ENCODE measurements at places on chromosomes 7 and 10.

- DNase-seq = no peak
Measured at GRCh38 chr7:114799628-114800028, 122.3 kb upstream of the MDFIC start.

- no peak for DNase-seq
Measured at GRCh38 chr10:1360011-1360557, 303.9 kb downstream of the WDR37 start.

DNA sequence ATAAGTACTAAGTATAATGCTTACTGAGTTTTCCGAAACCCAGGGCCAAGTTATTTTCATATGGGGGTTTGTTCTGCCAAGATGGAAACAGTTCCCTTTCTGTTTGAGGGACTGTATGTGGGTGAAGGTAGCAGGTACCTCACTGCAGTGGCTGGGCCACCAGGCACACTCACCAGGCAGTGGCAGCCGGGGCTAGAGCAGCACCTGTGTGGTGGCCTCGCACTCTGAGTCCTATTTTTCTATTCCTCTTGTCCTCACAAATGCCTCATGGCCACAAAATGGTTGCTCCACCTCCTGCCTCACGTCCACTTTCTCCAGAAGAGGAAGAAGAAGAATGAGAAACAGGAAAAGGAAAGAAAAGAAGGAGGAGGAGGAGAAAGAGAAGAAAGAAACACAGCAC lies 167.3 kb upstream of the SHH start:
- DNase-seq = no peak

GRCh38 chr10:1462994-1463633 lies 274.2 kb downstream of the ADARB2 start:
- DNase-seq = no peak

DNA sequence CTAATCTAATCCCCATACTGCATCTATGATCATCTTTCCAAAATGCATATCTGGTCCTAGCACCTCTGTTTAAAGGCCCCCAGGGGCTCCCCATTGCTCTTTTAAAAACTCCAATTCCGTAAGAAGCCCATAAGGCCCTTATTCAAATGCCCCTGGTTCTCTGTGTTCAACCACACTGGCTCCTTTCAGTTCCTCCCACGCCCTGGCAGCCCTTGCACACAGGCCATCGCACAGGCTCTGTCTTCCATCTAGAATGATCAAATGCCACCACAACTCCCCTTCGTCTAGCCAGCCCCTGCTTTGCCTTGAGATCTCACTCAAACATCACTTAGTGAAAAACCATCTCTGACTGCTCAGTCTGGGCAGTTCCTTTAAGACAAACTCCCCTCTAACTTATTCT lies 112.9 kb upstream of the LYZL2 start:
- DNase-seq = no peak

DNA sequence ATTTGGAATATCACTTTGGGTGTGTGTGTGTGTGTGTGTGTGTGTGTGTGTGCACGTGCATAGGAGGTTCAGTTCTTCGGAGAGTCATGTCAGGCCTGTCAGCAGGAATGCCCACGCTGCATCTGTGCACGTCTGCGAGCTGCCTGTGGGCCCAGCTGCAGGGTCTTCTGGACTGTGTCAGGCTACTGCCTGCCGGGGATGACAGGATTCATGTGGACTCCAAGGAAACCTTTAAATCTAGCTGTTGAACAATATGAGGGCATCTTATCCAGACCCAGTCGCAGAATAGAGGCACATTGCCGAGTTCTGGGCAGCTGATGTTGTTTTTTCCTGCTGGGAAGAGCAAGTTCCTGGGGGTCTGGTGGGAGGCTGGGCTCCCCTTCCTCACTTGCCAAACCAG lies 19.0 kb downstream of the AQP1 start:
- no peak for DNase-seq

DNA sequence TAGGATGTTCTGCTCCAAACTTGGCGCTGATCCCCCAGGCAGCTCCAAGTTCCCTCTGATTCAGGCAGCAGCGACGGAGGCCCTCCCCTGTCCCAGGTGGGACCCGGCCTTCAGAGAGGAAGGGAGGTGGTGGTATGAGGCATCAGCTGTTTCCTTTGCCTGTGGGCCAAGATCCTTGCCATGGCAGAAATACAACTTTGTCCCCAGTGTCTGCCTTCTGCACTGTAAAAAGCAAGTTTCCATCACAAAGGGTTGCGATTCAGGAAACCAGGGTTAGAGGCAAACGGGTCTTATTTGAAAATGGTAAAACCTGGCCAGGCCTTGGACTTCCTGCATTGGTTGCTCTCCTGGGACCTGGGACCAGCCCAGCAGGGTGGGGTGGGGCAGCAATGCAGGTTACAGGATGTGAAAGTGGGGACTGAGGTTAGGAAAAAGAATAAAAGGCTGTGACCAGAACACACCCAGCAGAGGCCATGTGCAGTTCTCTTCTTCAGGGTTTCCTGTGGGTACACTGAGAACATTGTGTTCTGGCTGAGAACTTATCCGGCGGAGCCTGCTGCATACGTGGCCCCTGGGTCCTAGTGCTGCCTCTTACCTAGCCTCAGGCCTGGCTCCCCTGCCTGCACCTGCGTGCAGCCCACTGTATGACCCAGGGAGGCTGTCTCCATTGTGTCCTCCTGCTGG lies 25.1 kb upstream of the DDIT4 start:
- DNase-seq = peak; percentile 39

DNA sequence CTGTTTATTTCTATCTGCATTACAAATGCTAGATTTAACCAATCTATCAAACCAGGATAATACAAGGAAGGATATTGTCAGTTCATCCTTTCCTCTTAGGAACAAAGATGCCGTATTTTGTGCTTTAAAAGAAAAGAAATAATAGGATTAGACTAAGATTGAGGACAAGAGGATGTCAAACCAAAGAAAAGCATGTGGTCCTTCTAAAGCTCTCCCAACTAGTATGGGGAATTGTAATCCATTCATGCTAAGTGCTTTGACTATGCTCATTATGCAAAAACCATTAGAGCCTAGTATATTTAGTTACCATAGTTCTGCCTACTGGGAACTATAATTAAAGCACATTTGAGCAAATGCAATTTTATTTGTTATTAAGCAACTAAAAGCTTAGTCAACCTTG lies 280.2 kb downstream of the GRM8 start:
- no peak for DNase-seq

- DNase-seq = no peak
Measured at GRCh38 chr7:75856536-75856935, 22.3 kb upstream of the RHBDD2 start.

GRCh38 chr10:58758321-58758720 lies 245.6 kb downstream of the BICC1 start:
- DNase-seq = no peak

DNA sequence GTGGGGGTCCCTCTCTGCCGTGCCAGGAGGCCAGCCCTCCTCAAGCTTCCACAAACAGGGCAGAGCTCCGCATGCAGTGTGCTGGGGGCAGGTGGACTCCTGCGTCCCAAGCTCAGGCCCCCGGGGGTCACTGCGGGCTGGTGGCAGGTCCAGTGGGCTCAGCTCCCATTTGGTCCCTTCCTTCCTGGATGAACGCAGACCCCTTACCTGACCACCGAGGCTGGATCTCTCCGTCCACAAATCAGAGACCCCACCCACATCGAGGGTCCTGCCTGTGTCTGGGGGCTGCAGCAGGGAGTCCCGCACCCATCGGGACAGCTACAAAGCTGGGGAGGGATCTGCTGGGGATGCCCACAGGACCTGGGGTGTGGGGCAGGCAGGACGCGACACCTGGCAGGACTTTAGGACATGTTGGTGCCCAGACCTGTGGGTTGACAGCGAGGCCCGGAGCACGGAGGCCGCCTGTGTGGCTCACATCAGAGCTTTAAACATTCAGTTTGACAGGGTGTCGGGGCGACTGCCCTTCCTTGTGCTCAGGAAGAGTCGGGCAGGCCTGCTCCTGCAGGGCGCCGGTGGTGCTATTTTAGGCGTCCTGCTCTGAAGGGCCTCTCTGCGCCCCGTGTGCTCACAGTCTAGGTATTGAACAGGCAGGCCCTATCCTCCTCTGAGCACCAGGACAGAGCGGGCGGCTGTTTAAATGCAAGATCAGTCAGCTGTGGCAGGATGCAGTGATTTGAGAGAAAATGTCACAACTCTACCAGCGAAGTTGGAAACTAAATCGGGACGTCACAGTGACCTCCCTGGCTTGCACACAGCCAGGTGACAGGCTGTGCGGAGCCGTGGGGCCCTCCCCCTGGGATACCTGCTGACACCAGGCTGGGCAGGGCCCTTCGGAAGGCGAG lies 15.9 kb upstream of the CFAP46 start:
- DNase-seq = no peak

- no peak for DNase-seq
Measured at GRCh38 chr10:116255886-116256751, 16.9 kb downstream of the GFRA1 start.

- DNase-seq = no peak
Measured at GRCh38 chr7:106282390-106282789, 2.4 kb downstream of the NAMPT start.

- no peak for DNase-seq
Measured at GRCh38 chr7:119252962-119253361, 1020.0 kb upstream of the KCND2 start.

- no peak for DNase-seq
Measured at GRCh38 chr7:78777829-78778228, 675.6 kb downstream of the MAGI2 start.

GRCh38 chr7:101575721-101576120 lies 53.4 kb downstream of the MYL10 start:
- DNase-seq = no peak

DNA sequence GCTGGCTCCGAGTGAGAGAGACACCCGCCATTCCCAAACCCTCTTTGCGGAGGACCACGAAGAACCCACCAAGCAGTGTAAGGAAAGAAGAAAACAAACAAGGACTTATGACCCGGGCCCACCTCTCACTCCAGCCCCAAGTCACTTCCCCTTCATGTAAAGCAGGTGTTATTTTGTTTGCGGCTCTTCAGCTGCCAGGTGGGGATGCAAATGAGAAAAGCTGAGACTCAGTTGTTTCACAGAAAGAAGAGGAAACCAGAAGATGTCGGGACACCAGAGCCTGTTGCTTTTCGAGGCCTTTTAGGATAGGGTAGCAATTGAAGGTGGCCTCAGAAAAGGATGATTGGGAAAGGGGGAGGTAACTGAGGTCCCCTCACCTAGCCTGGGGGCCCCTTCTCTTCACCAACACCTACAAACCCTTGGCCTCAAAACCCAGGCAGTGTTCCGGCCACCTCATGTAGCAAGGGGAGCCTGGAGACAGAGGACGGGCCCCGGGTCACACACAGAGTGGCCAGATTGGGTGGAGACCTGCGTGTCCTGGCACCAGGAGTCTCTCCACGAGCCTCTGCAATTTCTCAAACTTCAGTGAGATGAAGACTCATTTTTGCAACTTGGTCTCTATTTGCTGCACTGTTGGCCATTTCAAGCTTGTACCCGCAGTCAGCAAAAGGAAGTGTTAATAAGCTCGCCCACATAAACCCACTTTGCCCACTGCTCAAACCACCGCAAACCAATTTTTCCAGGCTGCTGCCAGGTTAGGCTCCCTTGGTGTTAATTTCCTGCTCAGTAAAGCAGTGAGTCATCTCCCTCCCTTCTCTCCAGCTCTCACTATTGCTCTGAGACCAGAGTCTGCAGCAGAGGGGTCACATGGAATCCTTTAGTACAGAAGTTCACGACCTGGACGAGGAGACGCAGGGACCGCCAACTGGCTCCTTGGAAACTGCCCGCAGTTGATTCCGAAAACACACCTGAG lies 45.5 kb downstream of the AOC1 start:
- DNase-seq = no peak

GRCh38 chr7:105352018-105352612 lies 36.6 kb downstream of the SRPK2 start:
- peak; percentile 32 for DNase-seq

GRCh38 chr10:89887830-89888229 lies 186.4 kb downstream of the KIF20B start:
- no peak for DNase-seq

GRCh38 chr10:100014071-100014762 lies 4.5 kb upstream of the DNMBP start:
- no peak for DNase-seq

DNA sequence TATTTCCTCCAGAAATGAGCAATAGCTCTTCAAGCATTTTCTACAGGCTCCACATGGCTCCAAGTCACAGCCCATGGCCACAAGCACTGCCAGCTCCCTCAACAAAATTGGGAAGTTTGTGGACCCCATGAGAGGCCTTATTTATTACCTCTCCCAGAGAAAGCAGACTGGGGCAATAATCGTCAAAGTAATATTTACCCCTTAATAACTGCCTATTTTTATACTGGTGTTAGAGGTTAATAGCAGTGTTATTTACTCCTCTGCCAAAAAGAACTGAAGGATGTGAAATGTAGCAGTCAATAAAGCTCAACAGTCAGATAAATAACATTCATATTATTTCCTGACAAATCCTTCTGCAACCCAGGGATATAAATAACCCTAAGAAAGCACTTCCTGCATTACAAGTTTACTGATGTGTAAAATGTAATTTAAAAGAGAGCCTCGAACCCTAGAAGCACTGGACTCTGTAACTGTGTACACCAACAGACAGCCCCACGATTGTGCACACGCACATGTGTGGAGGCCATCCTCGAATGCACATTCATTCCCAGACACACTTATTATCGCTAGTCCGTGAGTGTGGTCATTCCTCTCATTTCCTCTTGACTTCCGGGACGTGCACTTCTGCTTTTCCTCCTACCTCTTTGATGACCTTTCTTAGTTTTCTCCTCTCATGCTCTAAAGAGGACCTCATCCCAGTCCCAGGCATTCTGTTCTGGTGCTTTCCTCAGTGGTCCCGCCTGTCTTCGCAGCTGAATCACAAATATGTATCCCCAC lies 157.4 kb downstream of the EVX1 start:
- no peak for DNase-seq

DNA sequence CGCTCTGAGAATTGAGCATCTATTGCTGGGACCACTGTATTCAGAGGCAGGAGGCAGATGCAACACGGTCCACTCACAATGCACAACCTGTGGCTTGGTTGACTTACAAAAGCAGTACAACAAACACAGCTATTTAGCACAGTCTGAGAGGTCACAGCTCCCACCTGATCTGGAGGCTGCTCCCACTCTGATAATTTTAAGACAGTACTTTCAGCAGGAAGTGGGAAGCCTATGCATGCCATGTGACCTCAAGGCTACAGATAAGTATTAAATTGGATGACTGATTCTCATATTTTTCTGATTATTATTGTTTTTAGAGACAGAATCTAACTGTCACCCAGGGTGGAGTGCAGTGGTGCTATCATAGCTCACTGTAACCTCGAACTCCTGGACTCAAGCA lies 659.3 kb downstream of the PARD3 start:
- no peak for DNase-seq

DNA sequence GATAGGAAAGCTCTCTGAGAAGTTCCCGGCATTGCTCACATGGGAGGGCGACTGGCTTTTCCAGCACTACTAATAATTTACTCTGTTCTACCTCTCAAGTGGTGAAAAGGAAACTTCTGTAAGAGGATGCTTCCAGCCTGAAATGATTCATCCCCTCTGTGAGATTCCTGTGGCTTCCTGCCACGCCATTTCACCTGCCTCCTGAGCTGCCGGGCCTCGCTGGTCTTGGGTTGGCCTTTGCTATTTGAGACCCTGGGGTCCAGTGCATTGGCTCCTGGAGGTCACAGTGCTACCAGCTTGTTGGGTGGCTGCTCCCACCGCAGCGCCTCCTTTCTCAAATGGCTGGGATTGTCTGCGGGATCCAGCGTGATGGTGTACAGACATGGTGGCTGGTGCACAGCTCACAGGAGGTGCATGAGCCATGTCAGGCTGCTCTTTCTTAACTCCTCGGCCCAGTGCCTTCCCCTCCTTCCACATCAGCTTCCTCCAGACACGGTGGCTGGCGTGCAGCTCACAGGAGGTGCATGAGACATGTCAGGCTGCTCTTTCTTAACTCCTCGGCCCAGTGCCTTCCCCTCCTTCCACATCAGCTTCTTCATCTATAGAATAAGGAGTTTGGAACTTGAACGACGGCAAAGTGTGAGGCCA lies 42.9 kb upstream of the PCBD1 start:
- DNase-seq = no peak

GRCh38 chr7:48781752-48782151 lies 142.6 kb upstream of the CDC14C start:
- no peak for DNase-seq
